ENCODE measurements at places on chromosomes 16 and 17.

DNA sequence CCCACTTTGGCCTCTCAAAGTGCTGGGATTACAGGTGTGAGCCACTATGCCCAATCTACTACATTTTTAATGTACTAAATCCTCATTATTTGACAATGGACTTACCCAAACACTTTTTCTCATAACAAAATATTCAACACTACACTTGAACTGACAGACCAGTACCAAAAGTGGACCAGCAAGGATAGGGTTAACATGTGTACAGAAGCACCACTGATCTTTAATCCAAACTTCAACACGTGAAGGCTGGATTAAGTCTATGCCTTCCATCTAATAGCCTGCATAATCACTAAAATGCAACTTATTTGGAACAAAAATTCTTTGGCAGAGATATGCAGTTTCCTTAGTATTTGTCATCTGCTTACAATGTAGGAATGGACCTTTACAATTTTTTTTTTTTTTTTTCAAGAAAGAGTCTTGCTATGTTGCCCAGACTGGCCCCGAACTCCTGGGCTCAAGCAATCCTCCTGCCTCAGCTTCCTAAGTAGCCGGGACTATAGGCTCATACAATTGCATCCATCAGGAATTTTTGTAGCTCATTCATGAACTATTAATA lies 60.0 kb upstream of the BCAR1 start:
- no peak for DNase-seq

DNA sequence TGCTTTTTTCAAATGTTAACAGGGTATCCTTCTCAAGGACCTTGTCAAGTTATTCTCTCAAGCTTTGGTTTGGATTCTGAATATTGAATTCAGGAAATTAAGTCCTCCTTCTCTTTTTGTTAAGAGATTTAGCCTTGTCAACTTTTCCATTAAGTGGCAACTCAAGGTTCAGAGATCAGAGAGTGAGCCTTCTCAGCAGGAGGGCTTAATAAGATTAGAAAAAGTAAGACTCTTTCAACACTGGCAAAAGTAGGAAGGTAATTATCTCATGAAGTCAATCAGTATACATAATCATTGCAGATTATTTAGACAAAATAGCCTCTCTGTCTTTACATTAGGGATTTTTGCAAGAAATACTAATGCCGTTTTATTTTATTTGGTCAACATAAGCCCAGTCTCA lies 330.7 kb downstream of the KIF2B start:
- DNase-seq = no peak

- DNase-seq = no peak
Measured at GRCh38 chr16:88531931-88532433, 38.2 kb upstream of the ZC3H18 start.

DNA sequence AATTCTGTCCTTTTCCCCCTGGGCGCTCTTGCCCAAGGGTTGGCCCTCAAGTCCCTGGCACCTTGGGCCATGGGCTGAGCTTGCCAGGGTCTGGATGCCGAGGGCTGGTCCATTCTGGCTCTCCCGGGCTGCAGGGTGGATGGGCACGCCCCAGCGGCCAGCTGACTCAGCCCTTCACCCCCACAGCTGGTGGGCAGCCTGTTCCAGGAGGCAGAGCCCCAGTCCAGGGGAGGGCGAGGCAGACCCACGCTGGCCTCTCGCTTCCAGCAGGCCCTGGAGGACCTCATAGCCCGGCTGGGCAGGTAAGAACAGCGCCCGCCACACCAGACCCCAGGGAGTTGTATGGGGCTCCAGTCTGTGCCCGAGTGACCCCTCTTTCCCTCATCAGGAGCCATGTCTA lies 15.0 kb downstream of the MYO15B start:
- no peak for DNase-seq

GRCh38 chr17:266219-266618 lies 84.8 kb upstream of the DOC2B start:
- no peak for DNase-seq

- DNase-seq = no peak
Measured at GRCh38 chr17:78716814-78717393, 65.2 kb downstream of the CYTH1 start.

GRCh38 chr16:89155851-89156739 lies 15.5 kb upstream of the CDH15 start:
- DNase-seq = no peak

Data from left renal cortex interstitium (tissue), 4 donors.